Natural killer cell (primary cell): ENCODE measurements at places on chromosomes 1 and 21. TPM values are rescaled to one million over a fixed set of nuclear protein-coding genes. Genes with fewer than 3 reads are reported as not detected.

Gene GSTM1
- total RNA-seq = not detected

- peak; percentile 23 for DNase-seq
Measured at GRCh38 chr1:236064674-236065508, at the start of gene NID1. Gene NID1, minus strand, starts transcription at chr1:236065090. Its CDS starts 11 bp downstream, at chr1:236065079.

- DNase-seq = no peak
Measured at GRCh38 chr1:87399701-87400100, 71.0 kb downstream of the LMO4 start.

DNA sequence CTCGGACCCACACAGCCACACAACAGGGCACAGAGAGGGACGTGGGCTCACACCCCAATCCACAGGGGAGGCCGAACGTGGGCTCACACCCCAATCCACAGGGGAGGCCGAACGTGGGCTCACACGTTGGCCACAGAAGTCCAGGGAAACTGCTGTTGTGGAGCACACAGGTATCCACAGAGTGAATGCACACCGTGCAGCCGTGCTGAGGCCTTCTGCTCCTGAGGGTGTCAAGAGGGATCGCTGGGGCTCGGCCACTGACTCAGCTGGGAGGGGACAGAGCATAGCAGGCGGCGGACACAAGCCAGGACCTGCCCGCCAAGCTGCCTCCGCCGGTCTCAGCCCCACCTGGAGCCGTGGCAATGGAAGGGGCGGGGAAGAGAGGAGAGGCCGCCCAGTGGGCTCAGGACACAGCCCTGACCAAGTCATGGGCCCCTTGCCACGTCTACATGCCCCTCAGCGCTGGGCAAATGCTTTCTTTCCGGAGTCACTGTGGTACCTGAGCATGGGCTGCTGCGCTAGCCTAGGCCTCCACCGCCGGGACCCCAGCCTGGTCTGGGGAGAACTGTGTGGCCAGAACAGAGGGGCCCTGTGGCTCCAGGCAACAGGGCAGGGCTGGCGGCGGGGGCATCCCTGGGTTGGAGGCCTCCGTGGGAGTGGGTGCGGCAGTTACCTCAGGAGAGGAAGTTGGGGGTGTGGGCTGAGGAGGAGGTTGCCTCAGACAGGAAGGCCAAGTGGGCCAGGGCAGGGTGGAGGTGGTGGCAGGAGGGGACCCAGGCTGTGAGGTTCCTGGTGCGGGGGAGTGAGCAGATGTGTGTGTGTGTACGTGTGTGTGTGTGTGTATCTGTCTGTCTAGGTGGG lies 1.2 kb downstream of the SYTL1 start:
- DNase-seq = peak; percentile 66

DNA sequence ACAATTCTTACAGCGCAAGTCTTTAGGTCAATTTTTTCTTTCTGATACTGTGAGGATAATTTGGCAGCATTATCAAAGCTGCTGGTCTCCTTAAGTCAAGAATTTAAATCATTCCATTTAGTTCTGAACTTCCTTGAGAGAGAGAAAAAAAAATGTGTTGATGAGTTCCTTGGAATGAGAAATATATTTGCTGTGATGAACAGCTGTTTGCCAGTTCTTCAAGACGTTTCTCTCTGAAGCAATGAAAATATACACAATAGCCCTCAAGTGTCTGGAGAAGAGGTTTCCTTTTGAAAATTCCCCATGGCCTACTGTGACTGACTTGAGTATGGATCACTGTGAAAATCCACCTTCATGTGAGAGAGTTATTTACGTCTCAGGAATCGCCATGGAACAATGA lies 31.0 kb upstream of the TADA1 start:
- DNase-seq = no peak

DNA sequence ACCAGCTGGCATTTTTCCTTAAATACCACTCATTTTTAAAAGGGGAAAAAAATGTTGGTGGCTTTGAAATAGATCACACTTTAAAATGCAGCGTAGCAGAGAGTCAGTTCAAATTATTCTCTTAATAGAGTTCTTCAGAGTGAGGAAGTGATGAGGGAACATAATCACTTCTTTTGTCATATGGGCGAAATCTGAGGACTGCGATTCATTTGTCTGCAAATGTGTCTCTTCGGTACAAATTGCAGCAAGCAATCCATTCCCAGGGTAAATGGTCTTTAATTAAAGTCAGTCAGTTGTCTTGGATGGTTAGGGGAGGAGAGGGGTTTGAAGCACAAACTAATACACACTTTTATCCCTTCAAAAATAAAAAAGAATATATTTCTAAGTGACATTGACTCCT lies 86.0 kb upstream of the SELENON start:
- no peak for DNase-seq

- no peak for DNase-seq
Measured at GRCh38 chr1:95013950-95014574, 58.7 kb downstream of the ALG14 start.

DNA sequence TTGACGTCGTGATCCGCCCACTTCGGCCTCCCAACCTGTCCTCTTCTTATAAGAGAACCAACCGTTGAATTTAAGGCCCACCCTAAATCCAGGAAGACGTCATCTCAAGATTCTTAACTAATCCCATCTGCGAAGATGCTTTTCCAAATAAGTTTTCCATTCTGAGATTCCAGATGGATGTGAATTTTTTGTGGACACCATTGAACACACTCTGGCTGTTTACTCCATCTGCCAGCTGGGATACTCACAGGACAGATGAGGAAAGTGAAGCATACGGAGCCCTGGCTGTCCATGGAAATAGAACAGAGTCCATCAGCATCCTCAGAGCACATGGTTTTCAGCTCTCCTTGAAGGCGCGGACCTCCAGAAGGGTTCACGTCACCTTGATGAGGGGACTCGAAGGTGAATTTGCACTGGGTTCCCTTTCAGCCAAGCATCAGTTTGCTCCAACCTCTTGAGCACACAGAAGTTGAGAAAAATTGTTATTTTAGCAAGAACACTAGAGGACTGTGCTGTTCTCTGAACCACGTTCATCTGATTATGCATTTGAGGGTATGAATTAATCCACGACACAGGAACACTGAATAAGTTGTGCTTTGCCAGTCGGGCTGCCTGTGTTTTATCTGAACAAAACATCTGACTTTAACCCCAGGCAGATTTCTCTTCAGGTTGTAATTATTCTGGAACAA lies 68.6 kb downstream of the KAZN start:
- no peak for DNase-seq

- no peak for DNase-seq
Measured at GRCh38 chr1:232166942-232167341, 463.0 kb downstream of the SIPA1L2 start.

DNA sequence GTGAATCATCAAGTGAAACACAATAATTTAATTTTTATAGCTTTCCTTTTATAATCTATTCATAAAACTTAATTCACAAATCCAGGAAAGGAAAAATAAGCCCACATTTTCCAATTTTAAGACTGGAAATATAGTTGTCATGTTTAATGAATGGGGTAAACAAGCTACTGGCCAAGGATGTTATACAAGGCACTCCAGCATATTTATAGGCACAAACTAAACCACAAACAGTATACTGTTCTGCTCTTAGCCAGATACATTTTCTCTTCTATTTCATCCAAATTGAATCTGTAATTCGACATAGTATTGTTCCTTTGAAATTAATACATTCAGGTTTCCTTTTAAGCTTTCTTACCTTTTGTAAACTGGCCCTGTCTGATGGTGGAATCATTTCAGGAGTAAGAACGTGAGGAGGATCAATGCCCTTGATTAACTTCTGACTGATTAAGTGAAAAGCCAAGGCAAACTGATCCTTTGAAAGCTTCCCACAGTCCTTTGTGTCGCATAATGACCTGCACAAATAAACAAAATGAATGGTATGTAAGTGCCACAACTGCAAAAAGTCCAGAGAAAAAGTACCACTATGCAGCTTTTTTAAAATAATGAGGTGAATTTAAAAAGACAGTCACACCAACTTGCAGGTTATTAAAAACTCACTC lies 74.4 kb downstream of the EPS15 start:
- DNase-seq = no peak

- DNase-seq = no peak
Measured at GRCh38 chr1:10765734-10766478, 30.5 kb downstream of the CASZ1 start.

GRCh38 chr1:74731399-74732052 lies 1.3 kb downstream of the CRYZ start:
- no peak for DNase-seq

Gene GUCA2A
- not detected for total RNA-seq

Gene NPL
- total RNA-seq = 5.2 TPM

Gene DDAH1
- total RNA-seq = not detected

GRCh38 chr1:110756506-110756905 lies 81.8 kb upstream of the KCNA3 start:
- no peak for DNase-seq

Gene C2CD2
- total RNA-seq = 8.9 TPM

GRCh38 chr1:65425697-65426096 lies 5.2 kb downstream of the LEPR start:
- no peak for DNase-seq

DNA sequence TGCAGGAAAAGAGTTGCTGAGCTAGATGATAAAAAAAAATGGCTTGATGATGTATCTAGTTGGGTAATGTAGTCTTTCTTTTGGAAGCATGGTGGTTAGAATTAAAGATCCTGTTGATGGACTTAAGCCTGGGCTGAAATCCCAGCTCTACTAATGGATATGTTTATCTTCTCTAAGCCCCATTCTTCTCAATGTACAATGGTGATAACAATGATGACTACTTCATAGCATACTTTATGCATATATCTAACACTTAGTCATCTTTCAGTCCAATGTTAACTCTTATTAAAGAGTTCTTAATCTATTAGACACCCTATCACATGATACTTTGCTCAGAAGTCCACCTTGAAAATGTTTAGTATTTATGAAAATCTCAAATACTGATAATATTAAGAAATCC lies 189.5 kb downstream of the PLA2G4A start:
- no peak for DNase-seq

DNA sequence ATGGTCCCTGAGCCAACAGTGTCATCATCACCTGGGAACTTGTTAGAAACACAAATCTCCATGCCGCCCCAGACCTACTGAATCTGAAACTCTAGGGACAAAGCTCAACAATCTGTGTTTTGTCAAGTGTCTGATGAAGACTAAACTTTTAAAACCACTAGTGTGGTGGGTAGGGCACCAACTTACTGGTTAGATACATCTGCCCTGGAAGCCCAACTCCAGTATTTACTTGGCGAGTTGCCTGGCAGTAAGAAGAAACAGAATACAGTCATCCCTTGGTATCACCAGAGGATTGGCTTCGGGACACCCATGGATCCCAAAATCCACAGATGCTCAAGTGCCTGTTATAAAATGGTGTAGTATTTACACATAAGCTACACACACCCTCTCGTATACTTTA lies 367.9 kb upstream of the DUSP10 start:
- DNase-seq = no peak

DNA sequence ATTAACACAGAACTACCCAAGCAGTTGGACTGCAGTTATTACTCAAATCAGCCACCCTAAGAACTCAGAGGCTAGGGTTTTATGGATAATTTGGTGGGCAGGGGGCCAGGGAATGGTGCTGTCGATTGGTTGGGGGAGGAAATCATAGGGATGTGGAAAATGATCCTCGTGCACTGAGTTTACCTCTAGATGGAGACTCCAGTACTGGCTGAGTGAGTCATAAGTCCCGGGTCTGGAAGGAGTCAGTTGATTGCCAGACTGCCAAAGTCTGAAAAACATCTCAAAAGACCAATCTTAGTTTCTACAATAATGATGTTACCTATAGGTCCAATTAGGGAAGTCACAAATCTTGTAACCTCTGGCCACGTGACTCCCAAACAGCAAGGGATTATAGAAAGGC lies 257.5 kb upstream of the PRMT6 start:
- no peak for DNase-seq

Gene S100A7A
- total RNA-seq = not detected

DNA sequence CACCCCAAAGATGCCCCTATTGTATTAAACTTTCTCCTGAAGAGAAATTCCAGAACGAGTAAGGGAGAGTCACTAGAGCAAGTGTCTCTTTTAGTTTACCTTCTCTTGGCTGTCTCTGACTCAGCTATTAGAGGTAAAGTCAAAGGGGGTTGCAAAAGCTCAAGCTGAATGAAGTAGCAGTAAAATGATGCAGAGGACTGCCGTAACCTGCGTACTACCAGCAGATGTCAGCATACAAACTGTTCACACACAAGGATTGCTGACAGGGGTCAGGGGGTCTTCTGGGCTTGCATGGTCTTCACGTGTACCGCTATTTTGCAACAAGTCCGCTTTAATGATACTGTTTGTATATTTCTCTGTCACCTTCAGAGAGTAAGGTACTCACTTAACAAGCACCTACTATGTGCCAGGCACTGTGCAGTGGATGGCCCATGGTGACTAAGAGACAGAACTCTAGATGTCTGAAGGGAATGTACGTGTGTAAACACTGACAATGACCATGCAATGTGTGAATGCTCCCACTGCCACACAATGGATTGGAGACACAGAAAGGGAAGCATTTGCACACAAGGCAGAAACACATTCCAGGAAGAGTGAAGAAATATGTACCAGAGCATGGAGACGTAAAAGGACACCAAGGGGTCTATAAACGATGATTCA lies 34.9 kb downstream of the CHML start:
- no peak for DNase-seq

Gene DYNLT5
- total RNA-seq = 0.35 TPM

Gene ILDR2
- 2.8 TPM for total RNA-seq

- DNase-seq = no peak
Measured at GRCh38 chr1:192913683-192914082, 104.8 kb downstream of the RGS2 start.

- no peak for DNase-seq
Measured at GRCh38 chr1:185672719-185673360, 61.4 kb upstream of the HMCN1 start.

GRCh38 chr21:41745026-41745820 lies 21.6 kb downstream of the RIPK4 start:
- DNase-seq = no peak

DNA sequence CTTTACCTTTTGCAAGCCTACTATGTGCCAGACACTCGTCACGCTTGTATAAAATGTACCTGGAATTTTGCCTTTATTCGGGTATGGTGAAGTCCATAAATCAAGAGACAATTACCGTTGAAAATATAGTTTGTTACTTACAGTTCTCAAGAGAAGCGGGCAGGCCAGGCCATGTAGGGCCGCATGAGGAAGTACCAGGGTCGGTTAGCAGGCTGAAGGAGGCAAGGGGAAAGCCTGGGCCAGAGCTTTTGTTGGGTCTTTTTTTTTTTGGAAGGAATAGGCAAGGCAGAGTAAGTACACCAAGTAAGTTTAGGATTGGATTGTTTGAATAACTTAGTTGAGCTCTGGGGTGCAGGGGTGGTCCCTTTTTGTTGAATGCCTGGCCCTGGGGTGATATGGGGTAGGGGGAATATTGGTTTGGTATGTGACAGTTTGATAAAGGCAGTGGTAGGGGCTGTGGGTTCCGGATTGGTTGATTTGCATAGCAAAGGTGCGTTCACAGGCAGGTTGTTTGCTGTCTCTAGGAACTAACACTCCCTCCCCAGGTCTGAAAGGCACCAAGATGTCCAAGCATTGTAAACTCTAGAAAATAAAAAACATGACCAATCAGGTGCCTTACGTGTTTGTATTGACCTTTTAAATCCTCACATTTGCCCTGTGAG lies 80.7 kb downstream of the KAZN start:
- DNase-seq = no peak

Gene IL20
- not detected for total RNA-seq

GRCh38 chr1:67401443-67401842 lies 28.8 kb downstream of the SERBP1 start:
- DNase-seq = no peak

GRCh38 chr1:22343456-22344328 lies 108.0 kb upstream of the ZBTB40 start:
- DNase-seq = no peak

GRCh38 chr1:21149430-21149854 lies 27.3 kb downstream of the EIF4G3 start:
- DNase-seq = no peak
